ENCODE measurements at places on chromosomes 2 and 18. TPM values are rescaled to one million over a fixed set of nuclear protein-coding genes. Genes with fewer than 3 reads are reported as not detected.
A peak's percentile ranks its signal among the peaks of the same experiment; 100 is the strongest.

GRCh38 chr2:234172532-234172931 lies 122.0 kb downstream of the SPP2 start:
- no peak overlapping the region for H3K4me3 ChIP-seq
- no peak for DNase-seq
- H3K27ac ChIP-seq, result no peak overlapping the region
- H3K4me1 ChIP-seq, result peaks cover 3% of the 10 kb centered on the region

DNA sequence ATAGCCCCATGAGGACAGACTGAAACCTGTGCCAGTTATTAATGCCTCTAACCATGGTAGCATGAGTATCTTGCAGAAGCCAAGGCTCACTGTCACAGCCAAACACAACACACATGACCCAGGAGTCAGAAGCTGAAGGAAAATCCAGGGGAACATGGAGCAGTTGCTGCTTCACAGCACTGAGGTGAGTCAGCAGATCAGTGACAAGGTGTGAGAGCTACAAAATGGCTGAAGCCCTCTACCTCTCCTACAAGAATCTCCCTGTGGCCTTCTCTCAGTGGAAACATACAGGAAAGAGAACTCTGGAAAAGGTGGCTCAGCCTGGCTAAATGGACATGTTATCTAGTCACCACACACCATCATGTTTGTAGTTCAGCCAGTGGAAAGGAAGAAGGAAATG lies 93.5 kb downstream of the NAB1 start:
- peaks cover 9% of the 10 kb centered on the region for H3K27me3 ChIP-seq
- H3K27ac ChIP-seq, result no peak overlapping the region
- H3K4me1 ChIP-seq, result no peaks in the 10 kb centered on the region
- H3K36me3 ChIP-seq, result peaks cover 6% of the 10 kb centered on the region

DNA sequence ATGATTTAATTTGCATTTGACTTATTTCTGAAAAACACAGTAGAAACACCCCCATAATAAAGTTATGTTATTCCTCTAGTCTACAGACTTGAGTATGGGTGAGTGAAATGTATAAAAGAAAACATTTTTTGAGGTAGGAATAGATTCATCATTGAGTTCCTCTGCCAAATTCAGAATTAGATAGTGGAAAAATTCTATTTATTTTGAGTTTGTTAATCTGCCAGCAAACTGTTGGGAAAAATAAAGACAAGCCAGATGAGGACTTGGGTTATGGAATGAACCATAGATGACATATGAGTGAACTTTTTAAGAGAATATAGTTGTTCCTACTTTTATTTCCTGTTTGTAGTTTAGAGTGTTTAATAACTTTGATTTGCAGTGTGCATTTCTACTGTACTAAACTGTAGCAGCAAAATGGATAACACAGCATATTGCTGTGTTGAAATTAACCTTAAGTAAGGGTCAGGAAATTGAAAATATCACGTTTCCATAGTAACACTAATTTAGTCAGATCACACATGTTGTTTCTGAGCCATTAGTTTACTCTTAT lies 35.6 kb upstream of the PNPT1 start:
- no peaks in the 10 kb centered on the region for H3K36me3 ChIP-seq
- no peak overlapping the region for H3K27ac ChIP-seq
- no peak overlapping the region for H3K4me3 ChIP-seq
- no peak for DNase-seq

- no peak overlapping the region for H3K27ac ChIP-seq
- no peak overlapping the region for H3K4me3 ChIP-seq
- no peaks in the 10 kb centered on the region for H3K4me1 ChIP-seq
- no peak for DNase-seq
Observed at GRCh38 chr2:198697218-198697617, 760.5 kb downstream of the SATB2 start.

- H3K4me1 ChIP-seq, result no peaks in the 10 kb centered on the region
- peaks cover 3% of the 10 kb centered on the region for H3K27me3 ChIP-seq
- no peak overlapping the region for H3K27ac ChIP-seq
- no peaks in the 10 kb centered on the region for H3K36me3 ChIP-seq
- no peak overlapping the region for H3K4me3 ChIP-seq
Observed at GRCh38 chr18:24791751-24792545, 331.5 kb downstream of the HRH4 start.

DNA sequence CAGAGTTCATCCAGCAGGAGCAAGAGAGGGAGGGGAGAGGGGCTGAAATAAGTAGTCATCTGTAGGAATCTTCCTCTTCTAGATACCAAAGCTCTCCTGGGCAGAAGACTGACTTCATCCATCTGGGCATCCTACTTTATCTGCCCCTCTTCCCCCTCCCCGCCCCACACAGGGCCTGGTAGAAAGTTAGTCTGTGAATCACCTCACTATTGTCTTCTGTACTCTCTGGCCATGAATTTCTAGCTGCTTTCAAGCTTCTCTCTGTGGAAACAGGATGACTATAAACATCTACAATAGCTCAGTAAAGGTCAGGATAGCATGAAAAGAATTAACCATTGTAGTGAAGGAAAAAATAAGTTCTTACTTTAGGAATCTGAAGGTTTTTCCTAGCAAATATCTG lies 47.7 kb upstream of the RNU4ATAC start:
- no peak overlapping the region for H3K27ac ChIP-seq
- H3K36me3 ChIP-seq, result peaks cover 5% of the 10 kb centered on the region
- no peaks in the 10 kb centered on the region for H3K27me3 ChIP-seq
- H3K4me3 ChIP-seq, result no peak overlapping the region
- peaks cover 2% of the 10 kb centered on the region for H3K4me1 ChIP-seq
- DNase-seq, result no peak

- no peaks in the 10 kb centered on the region for H3K27me3 ChIP-seq
- peaks cover 48% of the 10 kb centered on the region for H3K36me3 ChIP-seq
- no peak overlapping the region for H3K27ac ChIP-seq
- DNase-seq, result no peak
Observed at GRCh38 chr2:239354132-239354790, 46.6 kb downstream of the HDAC4 start.

GRCh38 chr2:11749646-11750349 lies 3.4 kb downstream of the LPIN1 start:
- H3K27ac ChIP-seq, result peak overlapping the region; percentile 94
- no peak for DNase-seq
- peaks cover 5% of the 10 kb centered on the region for H3K36me3 ChIP-seq
- H3K4me1 ChIP-seq, result peaks cover 69% of the 10 kb centered on the region
- H3K27me3 ChIP-seq, result no peaks in the 10 kb centered on the region

DNA sequence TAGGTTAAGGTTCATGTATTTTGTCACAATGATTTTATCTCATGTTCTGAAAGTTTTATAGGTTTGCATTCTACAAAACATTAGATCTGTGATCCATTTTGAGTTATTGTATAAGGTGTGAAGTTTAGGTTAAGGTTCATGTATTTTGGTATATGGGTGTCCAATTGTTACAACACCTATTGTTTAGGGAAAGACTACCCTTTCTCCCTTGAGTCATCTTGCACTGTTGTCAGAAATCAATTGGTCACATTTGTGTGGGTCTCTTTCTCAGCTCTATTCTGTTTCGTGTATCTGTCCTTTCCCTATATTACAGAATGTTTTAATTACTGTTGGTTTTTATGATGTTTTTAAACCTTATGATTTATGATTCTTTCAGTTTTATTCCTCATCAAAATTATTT lies 192.3 kb downstream of the MCFD2 start:
- H3K4me1 ChIP-seq, result peaks cover 36% of the 10 kb centered on the region
- no peak overlapping the region for H3K27ac ChIP-seq
- no peaks in the 10 kb centered on the region for H3K27me3 ChIP-seq
- peaks cover 11% of the 10 kb centered on the region for H3K36me3 ChIP-seq
- no peak overlapping the region for H3K4me3 ChIP-seq
- DNase-seq, result no peak

DNA sequence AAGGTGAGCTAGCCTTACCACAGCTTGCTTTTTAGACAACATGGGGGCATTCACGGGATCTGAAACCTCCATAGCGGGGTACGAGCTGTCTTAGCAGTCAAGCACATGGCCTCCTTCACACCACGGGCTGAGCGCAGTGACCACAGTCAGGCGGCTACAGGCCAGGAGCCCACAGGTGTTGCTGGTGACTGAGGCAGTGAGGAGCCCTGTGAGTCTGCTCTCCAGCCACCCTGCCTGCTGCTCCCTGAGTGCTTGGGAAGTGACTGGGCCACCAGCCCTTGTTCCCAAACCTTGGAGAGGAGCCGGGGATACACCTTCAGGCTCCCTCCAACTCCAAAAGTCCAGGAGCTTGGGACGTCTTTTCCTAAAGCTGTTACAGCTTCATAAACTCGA lies 418.1 kb upstream of the MYT1L start:
- no peaks in the 10 kb centered on the region for H3K36me3 ChIP-seq
- H3K4me3 ChIP-seq, result no peak overlapping the region
- DNase-seq, result no peak
- no peaks in the 10 kb centered on the region for H3K4me1 ChIP-seq

DNA sequence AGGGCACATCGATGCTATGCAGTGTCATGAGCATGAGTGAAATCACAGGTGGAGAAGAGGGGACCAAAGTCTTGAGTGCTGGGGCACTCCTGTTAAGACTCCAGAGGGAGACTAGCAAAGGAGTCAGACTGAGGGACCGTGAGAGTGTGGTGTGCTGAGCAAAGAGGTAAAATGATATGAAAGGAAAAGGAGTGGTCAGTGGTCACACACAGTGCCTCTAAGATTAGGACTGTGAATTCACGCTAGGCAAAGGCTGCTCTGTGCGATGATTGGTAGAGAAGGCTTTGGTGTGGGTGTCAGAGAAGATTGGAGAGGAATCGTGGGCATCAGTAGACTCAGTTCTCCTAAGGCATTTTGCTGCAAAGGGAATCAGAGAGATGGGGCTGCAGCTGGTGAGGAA lies 12.8 kb downstream of the SOCS6 start:
- no peak overlapping the region for H3K27ac ChIP-seq
- H3K27me3 ChIP-seq, result no peaks in the 10 kb centered on the region
- no peaks in the 10 kb centered on the region for H3K36me3 ChIP-seq
- no peak for DNase-seq
- H3K4me3 ChIP-seq, result no peak overlapping the region

DNA sequence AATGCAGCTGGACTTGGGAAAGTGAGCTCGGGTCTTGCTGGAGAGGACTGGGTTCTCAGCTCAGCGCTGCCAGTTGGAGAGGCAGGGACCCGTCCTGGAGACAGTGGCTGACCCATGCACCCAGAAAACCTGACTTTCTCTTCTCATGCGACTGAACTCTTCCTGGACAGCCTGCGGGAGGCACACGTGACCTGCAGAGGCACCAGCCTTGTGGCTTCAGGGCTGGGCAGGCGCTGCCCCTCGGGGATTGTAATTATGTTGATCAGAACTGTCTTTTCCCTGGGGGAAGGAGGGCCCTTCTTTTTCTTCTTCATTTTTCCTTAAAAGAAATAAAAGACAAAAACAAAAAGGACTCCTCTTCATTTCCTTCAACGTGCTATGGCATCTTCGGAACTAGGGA lies 198.1 kb downstream of the VAPA start:
- DNase-seq, result no peak
- H3K27me3 ChIP-seq, result no peaks in the 10 kb centered on the region
- H3K27ac ChIP-seq, result no peak overlapping the region
- H3K4me3 ChIP-seq, result no peak overlapping the region

DNA sequence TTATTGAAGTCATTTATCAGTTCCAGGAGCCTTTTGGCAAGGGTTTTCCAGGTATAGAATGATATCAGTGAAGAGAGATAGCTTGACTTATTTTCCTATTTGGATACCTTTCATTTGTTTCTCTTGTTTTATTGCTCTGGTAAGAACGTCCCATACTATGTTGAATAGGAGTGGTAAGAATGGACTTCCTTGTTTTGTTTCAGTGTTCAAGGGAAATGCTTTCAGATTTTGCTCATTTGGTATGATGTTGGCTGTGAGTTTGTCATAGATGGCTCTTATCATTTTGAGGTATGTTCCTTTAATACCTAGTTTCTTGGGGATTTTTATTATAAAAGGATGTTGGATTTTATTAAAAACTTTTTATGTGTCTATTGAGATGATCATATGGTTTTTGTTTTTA lies 87.1 kb upstream of the EPAS1 start:
- H3K36me3 ChIP-seq, result peaks cover 15% of the 10 kb centered on the region
- no peak overlapping the region for H3K4me3 ChIP-seq
- H3K27me3 ChIP-seq, result peaks cover 43% of the 10 kb centered on the region
- no peak for DNase-seq

DNA sequence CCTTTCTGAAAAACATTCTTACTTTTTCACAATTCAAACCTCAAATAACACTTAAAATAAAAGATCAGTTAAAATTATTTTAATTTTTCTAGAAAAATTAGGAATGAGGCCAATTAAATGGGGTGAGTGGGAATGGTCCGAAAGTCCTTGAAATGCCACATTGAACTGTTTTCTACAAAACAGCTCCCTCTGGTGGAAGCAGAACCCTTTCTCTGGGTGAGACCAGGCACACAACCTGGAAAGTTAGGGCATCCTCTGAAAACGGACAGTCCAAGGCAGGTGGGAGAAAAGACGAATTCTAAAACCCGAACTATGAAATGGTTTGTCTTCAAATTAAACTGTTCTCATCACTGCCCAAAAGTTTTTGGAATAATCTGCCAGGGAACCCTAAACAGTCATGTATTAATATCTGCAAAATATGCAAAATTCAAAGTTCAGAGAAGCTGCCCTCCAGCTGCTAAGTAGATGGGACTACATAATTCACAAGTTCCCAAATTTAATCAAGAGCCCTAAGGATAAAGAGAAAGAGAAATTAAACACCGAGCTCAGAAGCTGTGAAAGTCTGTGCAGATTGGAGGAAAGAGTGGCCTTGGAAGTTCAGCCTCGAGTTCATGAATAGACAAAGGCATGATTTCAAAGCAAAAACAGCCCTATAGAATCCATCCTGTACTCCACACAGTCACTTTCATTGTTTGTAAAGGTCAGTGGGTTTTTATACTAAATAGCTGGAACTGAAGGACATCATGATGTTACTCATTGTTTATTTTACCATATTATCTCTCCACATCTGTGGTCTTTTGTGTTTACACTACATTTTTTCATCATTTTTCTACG lies 108.3 kb downstream of the PIEZO2 start:
- H3K36me3 ChIP-seq, result no peaks in the 10 kb centered on the region
- DNase-seq, result no peak
- peaks cover 17% of the 10 kb centered on the region for H3K27me3 ChIP-seq
- no peak overlapping the region for H3K4me3 ChIP-seq
- no peak overlapping the region for H3K27ac ChIP-seq
- H3K4me1 ChIP-seq, result no peaks in the 10 kb centered on the region

DNA sequence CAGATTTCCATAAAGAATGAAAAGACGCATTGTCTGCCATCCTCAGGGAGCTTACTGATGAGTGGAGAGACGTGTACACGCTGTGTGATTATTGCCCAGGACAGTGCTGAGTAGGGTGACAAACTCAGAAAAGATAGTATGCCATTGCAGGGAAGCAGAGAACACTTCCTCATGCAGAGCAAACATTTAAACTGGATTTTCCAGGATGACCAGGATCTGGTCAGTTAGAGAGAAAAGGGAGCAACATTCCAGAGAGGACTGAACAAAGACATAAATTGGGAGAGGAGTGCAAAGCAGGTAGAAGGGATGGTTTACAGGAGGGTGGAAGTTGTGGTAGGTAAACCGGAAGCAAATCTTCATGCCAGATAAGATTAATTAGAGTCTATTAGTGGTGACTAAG lies 2.3 kb downstream of the SLC9A2 start:
- H3K27me3 ChIP-seq, result peaks cover 67% of the 10 kb centered on the region
- H3K4me1 ChIP-seq, result peaks cover 8% of the 10 kb centered on the region
- H3K4me3 ChIP-seq, result no peak overlapping the region
- DNase-seq, result no peak
- no peak overlapping the region for H3K27ac ChIP-seq

GRCh38 chr2:142153601-142154000 lies 22.8 kb upstream of the LRP1B start:
- H3K4me3 ChIP-seq, result no peak overlapping the region
- no peak overlapping the region for H3K27ac ChIP-seq
- no peak for DNase-seq
- H3K4me1 ChIP-seq, result no peaks in the 10 kb centered on the region

Gene ZSWIM2
- total RNA-seq, result not detected

Gene LOXL3
- 0.42 TPM for total RNA-seq

Gene CPO
- total RNA-seq, result not detected

Gene C2orf78
- total RNA-seq, result not detected
